SK-N-SH (cell line): ENCODE measurements at places on chromosomes 5 and 9. TPM values are rescaled to one million over a fixed set of nuclear protein-coding genes. Genes with fewer than 3 reads are reported as not detected.

The LCNL1 gene
- not detected in 2 replicates for polyA plus RNA-seq

The IFNA13 gene
- not detected in 2 replicates for polyA plus RNA-seq

The EEIG1 gene
- polyA plus RNA-seq: 17.9 and 26.2 TPM in 2 replicates

The POU4F3 gene
- 0.05 and 0.08 TPM in 2 replicates for polyA plus RNA-seq

DNA sequence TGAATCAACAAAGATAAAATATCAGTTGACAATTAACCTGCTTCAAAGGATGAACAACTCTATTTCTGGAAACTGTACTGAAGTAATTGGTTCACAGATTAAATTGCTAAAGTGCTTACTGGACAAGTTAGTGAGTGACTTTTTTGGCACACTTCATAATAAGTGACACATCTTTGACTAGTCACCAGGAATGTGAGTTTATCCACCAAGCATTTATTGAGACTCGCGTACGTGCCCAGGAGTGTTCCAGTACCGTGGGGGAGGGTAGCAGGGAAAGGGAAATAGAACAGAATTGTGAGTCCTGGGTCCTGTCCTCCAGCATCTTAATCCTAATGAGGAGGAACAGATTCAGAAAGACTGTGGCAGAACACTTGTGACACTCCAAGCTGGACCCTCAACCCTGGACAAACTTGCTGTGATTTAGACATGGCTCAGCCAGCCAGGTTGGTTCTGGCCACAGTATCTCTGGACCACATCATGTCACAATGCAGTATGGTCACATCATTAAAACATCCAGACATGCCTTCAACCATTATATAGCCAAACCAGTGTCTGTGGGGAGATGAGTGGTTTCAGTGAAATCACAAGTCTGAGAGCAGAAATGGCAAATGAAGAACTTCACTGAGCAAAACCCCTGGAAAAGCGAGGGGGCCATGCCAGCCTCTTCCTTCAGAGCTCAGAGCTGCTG, 623.1 kb downstream of the BNC2 start:
- DNase-seq: no peak

- no peak for DNase-seq
Measured at GRCh38 chr9:124940521-124940893, 376 bp downstream of the GOLGA1 start.

DNA sequence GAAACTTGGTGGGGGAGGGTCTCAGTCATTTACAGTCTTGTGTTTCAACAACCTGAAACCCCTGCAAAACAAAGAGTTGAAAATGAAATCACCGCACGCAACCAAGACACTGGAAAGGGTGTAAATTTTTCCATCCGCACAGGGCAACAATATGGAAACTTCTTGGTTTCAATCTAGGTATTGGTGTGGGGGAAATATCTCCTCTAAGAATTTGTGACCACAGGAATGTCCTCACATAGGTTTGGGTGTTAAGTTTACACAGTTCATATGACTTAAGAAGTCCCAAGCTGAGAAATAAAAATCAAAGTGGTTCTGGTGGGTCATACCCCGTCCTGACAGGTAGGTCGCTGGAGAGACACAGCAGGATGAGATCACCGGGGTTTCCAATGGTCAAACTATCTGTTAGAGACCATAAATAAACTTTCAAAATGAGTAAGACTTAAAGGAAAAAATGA, 51.9 kb upstream of the PIP5K1B start:
- no peak for DNase-seq

DNA sequence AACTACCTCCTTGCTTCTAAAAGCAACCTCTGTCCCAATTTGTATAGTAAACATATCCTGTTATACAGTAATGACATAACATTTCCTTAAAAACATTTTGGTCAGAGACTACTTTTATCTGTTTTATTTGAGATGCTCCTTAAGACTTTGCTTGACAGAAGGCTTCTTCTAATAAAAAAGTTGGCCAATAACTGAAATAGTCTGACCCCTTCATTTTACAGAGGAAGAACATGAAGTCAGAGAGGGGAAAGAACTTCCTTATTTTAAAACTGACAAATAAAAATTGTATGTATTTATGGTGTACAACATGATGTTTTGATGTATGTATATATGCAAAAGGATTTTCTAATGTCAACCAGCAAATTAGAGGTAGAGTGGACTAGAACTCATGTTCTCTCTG, 35.8 kb upstream of the SPARC start:
- no peak for DNase-seq

DNA sequence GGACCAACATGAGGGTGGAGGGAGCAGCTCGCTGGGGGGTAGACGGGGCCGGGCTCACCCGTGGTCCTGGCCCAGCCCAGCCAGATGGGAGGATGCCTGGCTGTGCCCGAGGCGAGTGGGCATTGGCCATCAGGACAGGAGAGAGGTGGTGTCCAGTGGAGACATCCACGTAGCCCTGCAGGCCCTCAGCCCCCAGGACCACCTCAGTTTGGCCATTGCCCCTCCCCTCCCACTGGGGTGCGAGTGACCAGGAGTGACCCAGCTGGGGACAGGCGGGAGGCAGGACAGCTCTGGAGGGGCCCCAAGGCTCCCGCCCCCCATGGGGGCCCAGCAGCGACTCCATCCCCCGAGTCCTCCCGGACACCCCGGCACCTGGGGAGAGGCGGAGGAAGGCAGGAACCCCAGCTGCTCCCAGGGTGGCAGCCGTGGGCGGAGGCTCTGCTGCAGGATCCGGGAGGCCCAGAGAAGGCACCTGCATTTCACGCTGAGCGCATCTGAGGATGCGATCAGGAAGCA, 8.3 kb downstream of the NOXA1 start:
- peak; percentile 22 for DNase-seq

DNA sequence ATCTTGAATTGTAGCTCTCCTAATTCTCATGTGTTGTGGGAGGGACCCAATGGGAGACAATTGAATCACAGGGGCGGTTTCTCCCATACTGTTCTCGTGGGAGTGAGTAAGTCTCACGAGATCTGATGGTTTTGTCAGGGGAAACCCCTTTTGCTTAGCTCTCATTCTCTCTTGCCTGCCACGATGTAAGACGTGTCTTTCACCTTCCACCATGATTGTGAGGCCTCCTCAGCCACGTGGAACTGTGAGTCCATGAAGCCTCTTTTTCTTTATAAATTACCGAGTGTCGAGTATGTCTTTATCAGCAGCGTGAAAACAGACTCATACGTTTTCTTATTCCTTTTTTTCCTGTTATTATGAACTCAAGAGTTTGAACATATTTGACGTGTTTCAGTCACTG, 39.1 kb downstream of the RETREG1 start:
- DNase-seq: no peak

GRCh38 chr5:115097236-115097635, 72.5 kb downstream of the TRIM36 start:
- DNase-seq: no peak

GRCh38 chr9:126532951-126533925, 80.5 kb upstream of the LMX1B start:
- DNase-seq: peak; percentile 24

DNA sequence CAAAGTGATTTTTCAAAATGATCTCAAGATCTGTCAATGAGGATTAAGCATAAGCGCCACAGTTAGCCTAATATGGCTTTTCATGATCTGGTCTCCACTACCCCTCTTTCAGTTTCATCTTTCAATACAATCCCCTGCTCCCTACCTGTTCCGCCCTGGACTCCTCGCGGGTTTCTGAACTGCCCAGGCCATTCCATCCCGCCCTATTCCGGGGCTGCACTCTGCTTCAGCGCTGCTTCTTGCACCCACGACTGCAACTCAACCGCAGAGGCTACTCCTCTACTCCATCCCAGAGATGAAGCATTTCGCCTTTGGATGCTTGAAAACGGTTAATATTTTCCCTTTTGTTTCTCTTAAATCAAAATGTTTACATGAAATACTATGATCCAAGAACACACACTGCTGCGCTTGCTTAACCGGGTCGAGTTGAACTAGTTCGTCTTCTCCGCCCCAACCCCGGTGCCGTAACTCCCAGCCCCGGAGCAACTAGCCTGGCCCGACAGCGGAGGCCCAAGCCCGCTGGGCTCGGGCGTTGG, 716 bp upstream of the OTULIN start:
- peak; percentile 54 for DNase-seq

- DNase-seq: peak; percentile 41
Measured at GRCh38 chr5:14364096-14364495, 217.5 kb upstream of the OTULINL start.

- no peak for DNase-seq
Measured at GRCh38 chr5:166324372-166324771, 1967.1 kb upstream of the WWC1 start.

GRCh38 chr9:128607642-128608350, 48.9 kb downstream of the DYNC2I2 start:
- DNase-seq: no peak

DNA sequence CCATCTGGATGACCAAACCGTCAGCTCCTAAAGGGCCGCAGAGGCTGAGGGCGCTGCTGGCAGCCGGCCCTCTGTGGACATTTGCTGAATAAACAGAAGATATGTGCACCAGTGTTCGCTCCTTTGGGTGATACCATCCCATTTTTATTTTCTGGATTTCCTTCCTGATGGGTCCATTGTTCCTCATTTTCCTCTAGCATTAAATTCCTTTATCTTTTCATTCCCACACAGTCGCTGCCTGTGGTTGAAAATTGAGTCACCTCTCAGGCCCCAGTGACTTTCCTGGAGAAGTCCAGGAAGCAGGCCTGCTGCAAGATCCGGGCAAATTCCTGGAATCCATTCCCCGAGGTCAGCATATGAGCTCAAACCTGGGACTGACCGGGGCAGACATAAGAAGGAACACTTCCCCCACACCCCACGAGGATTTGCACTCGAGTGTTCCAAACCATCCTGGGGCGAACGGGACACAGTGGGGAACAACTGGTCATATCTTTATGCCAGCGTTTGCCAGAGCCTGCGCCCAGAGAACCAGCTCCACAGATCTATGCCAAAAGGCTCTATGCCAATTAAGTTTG, 86.7 kb upstream of the PCA3 start:
- DNase-seq: no peak

GRCh38 chr5:79330071-79330470, 94.1 kb downstream of the JMY start:
- DNase-seq: no peak

- DNase-seq: no peak
Measured at GRCh38 chr9:77521091-77521490, 127.0 kb downstream of the GNA14 start.

GRCh38 chr5:62097361-62097760, 208.6 kb upstream of the KIF2A start:
- DNase-seq: no peak
